ENCODE measurements at places on chromosomes 2 and 18.

DNA sequence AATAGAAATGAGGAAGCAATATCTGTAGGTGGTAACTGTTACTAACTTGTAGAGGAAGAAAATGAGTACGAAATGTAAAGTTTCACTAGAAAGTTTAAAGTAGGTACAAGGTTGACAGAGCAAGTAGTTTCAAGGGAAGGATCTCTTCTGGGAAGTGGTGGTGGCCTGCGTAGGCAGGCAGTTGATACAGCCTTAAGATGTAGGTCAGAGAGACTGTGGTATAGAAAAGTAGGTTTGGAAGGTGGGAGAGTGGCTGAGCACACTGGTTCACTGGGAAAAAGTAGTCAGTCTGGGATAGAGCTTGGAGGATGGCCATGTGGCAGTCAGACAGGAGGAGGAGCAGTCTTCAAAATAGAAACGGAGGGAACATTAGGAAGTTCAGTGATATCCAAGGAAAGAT, 23.5 kb downstream of the KDM3A start:
- no peak for DNase-seq

DNA sequence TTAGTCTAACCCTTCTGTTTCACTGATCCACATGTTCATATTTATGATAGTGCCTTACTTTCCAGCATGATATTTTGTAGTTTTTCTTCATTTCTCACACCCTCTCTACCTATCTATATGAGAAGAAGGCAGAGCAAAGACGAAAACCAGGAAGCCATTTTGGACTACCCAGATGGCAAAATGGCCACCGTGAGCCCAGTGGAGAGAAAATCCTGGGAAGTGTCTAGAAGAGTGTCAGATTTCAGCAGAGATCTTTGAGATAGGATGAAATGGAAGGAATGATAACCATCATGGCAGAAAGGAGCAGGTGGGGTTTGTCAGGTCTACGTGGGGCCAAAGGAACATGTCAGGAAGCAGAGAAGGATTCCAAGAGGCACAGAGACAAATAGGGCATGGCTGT, 84.0 kb upstream of the MYCN start:
- no peak for DNase-seq

- no peak for DNase-seq
Observed at GRCh38 chr2:121776885-121777698, 21.6 kb downstream of the TSN start.

- DNase-seq: no peak
Observed at GRCh38 chr2:166179201-166179600, 51.4 kb upstream of the SCN1A start.

DNA sequence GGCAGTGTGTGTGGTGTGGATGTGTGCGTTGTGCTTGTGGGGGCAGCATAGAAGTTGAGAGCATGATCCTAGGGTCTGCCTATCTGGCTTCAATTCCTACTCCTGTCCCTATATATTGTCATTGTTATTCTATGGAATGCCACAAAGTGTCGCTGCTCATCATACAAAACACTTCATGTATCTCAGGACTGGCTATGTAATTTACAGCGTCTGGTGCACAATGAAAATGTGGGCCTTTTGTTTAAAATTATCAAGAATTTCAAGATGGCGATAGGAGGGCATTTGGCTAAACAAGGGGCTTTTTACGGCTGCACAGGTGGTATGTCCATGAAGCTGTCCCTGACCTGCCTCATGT, 3.4 kb downstream of the SERPINB2 start:
- DNase-seq: no peak

- peak; percentile 61 for DNase-seq
Observed at GRCh38 chr2:161954103-161954502, 119.9 kb downstream of the DPP4 start.

GRCh38 chr2:118264232-118264990, 176.1 kb downstream of the INSIG2 start:
- DNase-seq: no peak

Data from CD4-positive, alpha-beta T cell treated with Interleukin-6 at 100 ng/mL for 8 hours (primary cell).